ENCODE measurements at places on chromosomes 12 and 14. TPM values are rescaled to one million over a fixed set of nuclear protein-coding genes. Genes with fewer than 3 reads are reported as not detected.

GRCh38 chr14:101506926-101507835, 54.1 kb upstream of the DIO3 start:
- H3K4me3 ChIP-seq = no peak overlapping the region
- peak; percentile 16 for DNase-seq
- H3K27ac ChIP-seq = no peak overlapping the region
- no peaks in the 10 kb centered on the region for H3K4me1 ChIP-seq

DNA sequence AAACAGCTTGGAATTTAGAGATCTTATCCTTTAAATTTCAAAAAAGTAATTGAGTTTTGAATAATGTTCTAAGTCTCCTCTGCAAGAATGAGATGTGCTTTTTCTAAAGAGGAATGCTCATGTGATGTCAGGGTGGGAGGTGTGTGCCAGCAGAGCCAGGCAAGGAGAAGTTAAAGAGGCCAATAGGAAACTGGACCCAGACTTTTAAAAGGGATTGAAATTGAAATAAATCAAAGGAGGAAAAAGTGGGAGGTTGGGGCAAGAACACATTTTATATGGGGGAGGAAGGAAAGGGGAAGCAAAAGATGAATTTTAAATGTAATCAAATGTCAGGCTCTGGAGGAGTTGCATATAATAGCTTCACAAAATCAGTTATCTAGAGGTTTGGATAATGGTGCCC, 126.1 kb downstream of the FIGNL2 start:
- no peaks in the 10 kb centered on the region for H3K27me3 ChIP-seq
- H3K4me3 ChIP-seq = no peak overlapping the region
- H3K27ac ChIP-seq = no peak overlapping the region
- H3K36me3 ChIP-seq = no peaks in the 10 kb centered on the region

- H3K4me3 ChIP-seq = no peak overlapping the region
- no peaks in the 10 kb centered on the region for H3K36me3 ChIP-seq
- H3K4me1 ChIP-seq = no peaks in the 10 kb centered on the region
- DNase-seq = no peak
- H3K27me3 ChIP-seq = no peaks in the 10 kb centered on the region
Measured at GRCh38 chr12:117622087-117622486, 260.7 kb upstream of the NOS1 start.

GRCh38 chr12:94617101-94617500, 33.3 kb downstream of the TMCC3 start:
- H3K4me1 ChIP-seq = no peaks in the 10 kb centered on the region
- no peak overlapping the region for H3K4me3 ChIP-seq
- H3K27ac ChIP-seq = no peak overlapping the region
- no peak for DNase-seq
- H3K36me3 ChIP-seq = no peaks in the 10 kb centered on the region
- H3K27me3 ChIP-seq = no peaks in the 10 kb centered on the region

DNA sequence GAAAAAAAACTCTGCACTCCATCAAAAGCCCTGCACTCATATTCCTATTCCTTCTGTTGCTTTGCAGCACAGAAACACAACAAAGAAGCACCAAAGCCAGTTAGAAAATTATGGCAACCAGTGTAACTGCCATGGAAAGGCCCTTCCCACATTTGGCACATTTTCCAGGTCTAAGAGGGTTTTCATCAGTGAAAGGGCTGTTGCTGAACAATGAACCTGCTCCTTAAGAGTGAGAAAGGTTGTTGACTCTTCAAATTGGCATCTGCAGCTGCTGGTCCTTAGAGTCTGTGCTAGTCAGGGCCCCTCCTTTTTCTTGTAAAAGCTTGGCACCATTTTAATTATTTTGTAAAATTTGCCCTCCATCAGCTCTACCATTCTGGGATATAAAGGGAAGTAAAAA, 378.7 kb upstream of the KITLG start:
- H3K4me3 ChIP-seq = no peak overlapping the region
- no peaks in the 10 kb centered on the region for H3K27me3 ChIP-seq
- H3K36me3 ChIP-seq = no peaks in the 10 kb centered on the region
- DNase-seq = no peak

DNA sequence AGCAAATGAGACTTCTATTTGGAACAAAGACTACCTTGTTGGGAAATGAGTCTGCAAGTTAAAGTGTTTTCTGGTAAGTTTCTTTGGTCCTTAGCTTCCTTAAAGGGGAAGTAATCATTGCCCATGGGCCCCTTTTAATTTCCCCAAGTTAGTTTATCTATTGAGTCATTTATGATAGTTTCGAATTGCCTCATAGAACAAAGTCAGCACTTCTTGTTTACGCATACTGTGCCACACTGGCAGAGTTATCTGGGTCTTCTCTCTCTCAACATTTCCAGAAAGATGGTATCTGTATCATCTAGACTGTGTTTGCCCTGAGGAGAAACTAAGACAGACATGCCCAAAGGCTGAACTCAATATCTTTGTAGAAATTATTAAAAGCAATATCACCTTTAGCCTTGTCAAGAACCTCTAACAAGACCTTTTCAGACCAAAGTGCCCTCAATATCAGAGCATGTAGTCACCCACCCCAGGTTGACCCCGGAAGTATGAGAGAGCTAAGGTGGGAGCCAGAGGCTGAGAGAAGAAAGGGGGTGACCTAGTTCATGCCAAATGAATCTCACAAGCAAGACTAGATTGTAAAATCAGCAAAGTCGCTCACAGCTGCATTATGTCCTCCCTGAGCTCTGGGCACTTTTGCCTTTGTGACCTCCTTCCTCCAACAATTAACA, 40.0 kb downstream of the GPR65 start:
- no peaks in the 10 kb centered on the region for H3K36me3 ChIP-seq
- no peaks in the 10 kb centered on the region for H3K4me1 ChIP-seq
- H3K27ac ChIP-seq = no peak overlapping the region
- no peak overlapping the region for H3K4me3 ChIP-seq
- no peaks in the 10 kb centered on the region for H3K27me3 ChIP-seq
- DNase-seq = no peak

DNA sequence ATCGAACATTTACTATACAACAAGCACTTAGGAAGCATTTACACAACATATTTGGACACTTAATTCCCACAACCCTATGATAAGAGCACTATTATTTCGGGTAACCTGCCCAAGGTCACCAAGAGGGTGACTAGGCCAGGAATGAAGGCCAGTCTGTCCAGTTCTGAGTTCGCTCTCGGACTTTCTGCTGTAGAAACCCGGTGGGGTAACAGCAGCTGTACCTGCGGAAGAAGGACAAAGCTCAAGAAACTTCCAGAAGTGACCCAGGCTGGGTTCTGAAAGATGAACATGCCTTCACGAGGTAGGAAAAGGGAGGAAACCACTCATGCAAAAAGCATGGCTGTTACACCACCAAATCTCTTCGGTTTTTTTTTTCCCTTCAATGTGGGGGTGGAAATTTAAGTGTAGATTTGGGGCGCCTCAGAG, 10.8 kb downstream of the PLA2G1B start:
- H3K36me3 ChIP-seq = no peaks in the 10 kb centered on the region
- peak overlapping the region; percentile 53 for H3K4me3 ChIP-seq
- H3K4me1 ChIP-seq = no peaks in the 10 kb centered on the region

GRCh38 chr14:58354808-58355207, 40.9 kb upstream of the TOMM20L start:
- no peak overlapping the region for H3K4me3 ChIP-seq
- no peaks in the 10 kb centered on the region for H3K27me3 ChIP-seq
- no peak for DNase-seq
- H3K36me3 ChIP-seq = no peaks in the 10 kb centered on the region

GRCh38 chr14:81269100-81269978, 48.6 kb upstream of the GTF2A1 start:
- no peaks in the 10 kb centered on the region for H3K36me3 ChIP-seq
- no peak overlapping the region for H3K27ac ChIP-seq
- no peak for DNase-seq
- no peaks in the 10 kb centered on the region for H3K27me3 ChIP-seq
- no peaks in the 10 kb centered on the region for H3K4me1 ChIP-seq

- no peaks in the 10 kb centered on the region for H3K27me3 ChIP-seq
- no peaks in the 10 kb centered on the region for H3K4me1 ChIP-seq
- no peaks in the 10 kb centered on the region for H3K36me3 ChIP-seq
- DNase-seq = no peak
- H3K27ac ChIP-seq = no peak overlapping the region
- H3K4me3 ChIP-seq = no peak overlapping the region
Measured at GRCh38 chr12:53461059-53461458, 9.2 kb downstream of the PCBP2 start.

DNA sequence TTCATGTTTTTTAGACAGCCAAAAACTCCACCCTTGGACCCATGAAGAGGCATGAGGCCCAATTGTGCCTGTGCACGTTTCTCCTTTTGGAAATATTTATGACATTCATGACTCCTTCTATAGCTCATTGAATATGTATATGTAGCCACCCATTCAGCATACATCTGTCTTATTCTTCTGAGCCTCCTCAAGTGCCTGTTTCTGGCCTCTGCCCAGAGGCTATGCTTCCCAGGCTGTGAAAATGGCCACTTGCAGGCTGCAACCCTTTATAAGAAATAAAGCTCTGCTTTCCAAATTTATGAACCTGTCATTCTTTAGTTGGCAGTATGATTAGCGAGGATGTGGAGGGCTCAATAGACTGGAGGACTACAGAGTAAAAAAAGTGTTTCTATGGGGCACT, 35.3 kb downstream of the TSPAN19 start:
- no peaks in the 10 kb centered on the region for H3K36me3 ChIP-seq
- no peak overlapping the region for H3K4me3 ChIP-seq
- H3K27ac ChIP-seq = no peak overlapping the region
- DNase-seq = no peak

DNA sequence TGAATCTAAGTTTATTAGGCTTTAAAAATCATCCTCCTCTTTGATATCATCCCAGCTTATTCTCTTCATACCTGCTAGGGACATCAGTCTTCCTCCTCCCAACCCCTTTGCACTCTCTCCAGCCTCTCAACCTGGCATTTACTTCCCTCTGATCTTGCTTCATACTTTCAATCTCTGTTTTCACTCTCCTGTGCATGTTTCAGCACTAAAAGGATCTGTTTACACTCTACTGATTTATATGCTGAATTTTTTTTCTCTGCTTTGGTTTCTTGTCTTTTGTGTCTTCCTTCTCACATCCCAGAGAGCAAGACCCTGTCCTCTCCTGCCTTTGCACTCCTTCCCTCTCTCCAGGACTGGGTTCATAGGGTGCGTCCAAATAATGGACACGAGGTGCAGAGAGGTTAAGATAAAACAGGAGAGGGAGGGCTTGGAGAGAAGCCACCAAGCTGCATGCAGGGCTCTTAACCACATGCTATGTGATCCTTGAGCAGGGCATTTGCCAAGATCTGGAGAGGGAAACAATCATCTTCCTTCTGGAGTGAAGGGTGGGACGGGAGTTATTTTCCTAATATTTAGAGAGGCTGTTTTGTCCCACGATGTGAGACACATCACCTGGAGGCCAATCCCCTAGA, 3.0 kb upstream of the CISTR start:
- peak overlapping the region; percentile 57 for H3K27ac ChIP-seq
- H3K36me3 ChIP-seq = no peaks in the 10 kb centered on the region
- H3K4me3 ChIP-seq = no peak overlapping the region

GRCh38 chr14:69580009-69580577, 5.4 kb upstream of the CCDC177 start:
- no peak overlapping the region for H3K4me3 ChIP-seq
- H3K27me3 ChIP-seq = no peaks in the 10 kb centered on the region
- no peak for DNase-seq
- H3K4me1 ChIP-seq = no peaks in the 10 kb centered on the region

DNA sequence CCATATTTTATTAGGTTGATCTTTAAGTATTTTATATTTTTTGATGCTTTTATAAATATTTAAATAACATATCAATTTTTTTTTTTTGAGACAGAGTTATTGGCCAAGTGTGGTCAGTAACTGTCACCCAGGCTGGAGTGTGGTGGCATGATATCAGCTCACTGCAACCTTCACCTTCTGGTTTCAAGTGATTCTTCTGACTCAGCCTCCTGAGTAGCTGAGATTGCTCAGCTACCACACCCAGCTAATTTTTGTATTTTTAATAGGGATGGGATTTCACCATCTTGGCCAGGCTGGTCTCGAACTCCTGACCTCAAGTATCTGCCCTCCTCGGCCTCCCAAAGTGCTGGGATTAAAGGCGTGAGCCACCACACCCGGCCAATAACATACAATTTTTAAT, 71.1 kb downstream of the FUT8 start:
- H3K4me3 ChIP-seq = no peak overlapping the region
- no peak overlapping the region for H3K27ac ChIP-seq
- no peak for DNase-seq

GRCh38 chr14:58797010-58797429, 159.3 kb downstream of the DACT1 start:
- no peak overlapping the region for H3K27ac ChIP-seq
- H3K4me3 ChIP-seq = no peak overlapping the region
- no peaks in the 10 kb centered on the region for H3K4me1 ChIP-seq
- no peak for DNase-seq

- H3K36me3 ChIP-seq = no peaks in the 10 kb centered on the region
- H3K4me1 ChIP-seq = no peaks in the 10 kb centered on the region
- no peaks in the 10 kb centered on the region for H3K27me3 ChIP-seq
- no peak for DNase-seq
Measured at GRCh38 chr12:5716976-5717375, 228.1 kb downstream of the ANO2 start.

GRCh38 chr12:47954467-47955045, 8.8 kb upstream of the TMEM106C start:
- H3K27me3 ChIP-seq = no peaks in the 10 kb centered on the region
- DNase-seq = no peak
- H3K27ac ChIP-seq = no peak overlapping the region
- H3K4me3 ChIP-seq = no peak overlapping the region
- H3K4me1 ChIP-seq = no peaks in the 10 kb centered on the region

- DNase-seq = peak; percentile 24
- no peak overlapping the region for H3K4me3 ChIP-seq
- H3K36me3 ChIP-seq = no peaks in the 10 kb centered on the region
- no peaks in the 10 kb centered on the region for H3K4me1 ChIP-seq
Measured at GRCh38 chr12:94145191-94145983, 3.0 kb upstream of the PLXNC1 start.

DNA sequence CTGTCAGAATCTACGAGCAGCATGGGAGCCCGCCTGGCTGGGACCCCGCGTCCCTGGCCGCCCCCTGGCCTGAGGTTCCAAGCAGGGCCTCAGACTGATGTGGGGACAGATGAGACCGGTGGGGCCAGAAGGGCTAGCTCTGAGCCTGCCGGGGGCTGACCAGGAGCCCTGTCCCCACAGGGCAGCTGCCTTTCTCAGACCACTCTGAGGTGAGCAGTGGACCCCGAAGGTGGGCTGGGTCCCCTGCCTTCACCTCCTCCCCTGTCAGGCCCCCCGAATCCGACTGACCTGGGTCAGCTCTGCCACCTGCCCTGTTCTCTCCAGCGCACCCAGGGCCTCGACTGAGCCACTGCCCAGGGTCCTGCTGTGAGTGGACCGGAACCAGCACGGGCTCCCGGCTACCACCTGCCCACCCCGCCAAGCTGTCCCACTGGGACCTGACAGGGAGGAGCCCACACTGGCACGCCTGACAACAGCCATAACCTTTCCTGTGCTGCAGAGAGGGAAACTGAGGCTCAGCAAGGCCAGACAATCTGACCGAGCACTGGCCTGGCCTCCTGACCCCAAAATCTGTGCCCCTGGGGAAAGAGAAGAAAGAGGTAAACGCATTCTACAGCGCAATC, 29.7 kb upstream of the TMEM179 start:
- no peak overlapping the region for H3K4me3 ChIP-seq
- no peak overlapping the region for H3K27ac ChIP-seq
- H3K36me3 ChIP-seq = no peaks in the 10 kb centered on the region

Gene OR6C2
- not detected for total RNA-seq

Gene MMP17
- total RNA-seq = 3.7 TPM

Gene DPY19L2
- 7.9 TPM for total RNA-seq

Gene TNFRSF1A
- 148 TPM for total RNA-seq

Gene PTPN11
- 116 TPM for total RNA-seq

Gene LTBR
- 94.0 TPM for total RNA-seq

Gene MYH7
- total RNA-seq = not detected

Gene AEBP2
- total RNA-seq = 16.7 TPM

Gene USP5
- total RNA-seq = 37.1 TPM
